ENCODE measurements at places on chromosomes 5 and 9. TPM values are rescaled to one million over a fixed set of nuclear protein-coding genes. Genes with fewer than 3 reads are reported as not detected.

DNA sequence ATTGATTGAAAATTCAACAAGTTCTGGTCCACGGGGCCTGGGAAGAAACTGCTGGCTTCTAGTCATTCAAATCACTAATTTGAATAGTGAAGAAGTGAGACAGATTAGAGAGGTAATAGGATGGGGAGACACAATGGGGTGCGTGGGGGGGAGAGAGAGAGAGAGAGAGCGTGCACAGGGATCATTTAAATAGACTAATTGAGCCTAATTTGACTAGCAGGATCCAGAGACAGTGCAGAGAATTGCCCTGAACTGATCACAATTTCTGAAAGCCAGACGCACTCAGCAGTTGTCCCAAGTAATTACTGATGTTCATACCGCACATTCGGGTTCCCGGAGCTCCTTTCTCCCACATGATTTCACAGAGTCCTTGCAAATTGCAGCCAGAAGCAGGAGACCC lies 50.3 kb upstream of the C5orf58 start:
- no peak for DNase-seq

GRCh38 chr9:133875131-133875530 lies 117.0 kb downstream of the VAV2 start:
- DNase-seq = no peak

DNA sequence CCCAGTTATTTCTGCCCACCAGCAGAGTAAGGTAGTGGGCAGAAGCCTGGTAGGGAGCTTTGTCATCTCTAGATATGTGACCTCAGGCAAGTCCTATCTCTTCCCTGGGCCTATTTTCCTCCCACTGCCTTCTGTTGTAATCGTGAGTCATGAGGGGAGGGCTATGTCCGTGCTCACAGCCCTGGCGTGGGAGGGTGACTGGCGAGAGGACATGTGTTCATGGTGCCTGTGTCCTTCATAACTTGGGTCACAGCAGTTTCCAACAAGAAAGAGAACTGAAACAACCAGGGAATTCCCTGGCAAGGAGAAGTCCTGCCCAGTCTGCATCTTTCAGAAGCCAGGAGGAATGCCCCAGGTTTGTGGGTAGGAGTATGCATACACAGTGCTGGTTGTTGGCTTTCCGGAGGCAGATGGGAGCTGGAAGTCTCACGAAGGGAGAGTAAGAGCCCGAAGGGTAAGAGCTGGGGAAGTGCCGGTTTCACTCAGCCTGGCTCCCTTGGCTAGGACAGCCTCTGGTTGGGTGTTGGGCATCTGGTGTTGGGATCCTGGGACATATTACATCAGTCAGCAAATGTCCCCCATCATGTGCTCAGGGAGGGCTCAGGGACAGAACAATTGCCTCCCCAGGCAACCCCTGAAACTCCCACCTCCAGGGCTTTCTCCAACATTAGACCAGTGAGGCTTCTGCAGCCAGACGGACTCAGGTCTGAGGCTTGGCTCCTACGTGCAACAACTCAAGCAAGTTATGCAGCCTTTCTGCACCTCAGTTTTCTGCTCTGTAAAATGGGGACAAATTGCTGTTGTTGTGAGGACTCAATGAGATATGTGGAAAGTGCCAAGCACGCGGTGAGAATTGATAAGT lies 4.3 kb upstream of the TIFAB start:
- DNase-seq = no peak

DNA sequence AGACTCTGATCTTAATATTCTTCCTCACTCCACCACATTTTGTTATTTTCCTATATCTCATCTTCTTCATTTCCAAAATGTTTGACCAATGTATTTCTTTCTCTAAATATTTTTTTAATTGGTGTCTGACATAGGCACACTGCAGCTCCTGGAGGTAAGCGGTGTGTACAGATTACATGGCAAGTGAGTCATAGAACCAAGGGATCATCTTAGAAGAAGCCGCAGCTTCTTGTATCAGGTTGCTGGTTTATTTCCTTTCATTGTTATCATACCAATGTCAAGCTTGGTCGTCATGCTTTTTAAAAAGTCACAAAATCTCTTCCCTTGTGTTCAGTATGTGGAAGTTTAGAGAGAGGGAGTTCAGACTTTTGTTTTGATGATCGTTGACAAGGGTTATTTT lies 526.1 kb upstream of the CDH18 start:
- no peak for DNase-seq

DNA sequence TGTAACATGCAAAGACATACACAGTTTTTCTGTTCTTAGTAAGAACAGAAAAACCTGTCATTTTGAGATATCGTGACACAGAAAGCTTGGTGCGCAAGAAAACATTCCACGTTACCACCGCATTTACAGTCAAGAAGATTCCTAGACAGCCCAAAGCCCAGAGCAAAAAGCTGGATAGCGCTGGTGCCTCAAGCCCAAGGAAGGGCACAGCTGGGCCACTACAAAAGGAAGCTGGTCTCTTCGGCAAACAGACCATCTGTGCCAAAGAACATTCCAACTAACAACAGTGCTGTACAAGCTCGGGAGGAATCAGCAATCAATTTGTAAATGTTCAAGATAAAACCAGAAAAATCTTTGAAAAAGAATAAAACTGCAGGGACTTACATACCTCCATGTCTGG lies 31.0 kb downstream of the PSMB7 start:
- no peak for DNase-seq

DNA sequence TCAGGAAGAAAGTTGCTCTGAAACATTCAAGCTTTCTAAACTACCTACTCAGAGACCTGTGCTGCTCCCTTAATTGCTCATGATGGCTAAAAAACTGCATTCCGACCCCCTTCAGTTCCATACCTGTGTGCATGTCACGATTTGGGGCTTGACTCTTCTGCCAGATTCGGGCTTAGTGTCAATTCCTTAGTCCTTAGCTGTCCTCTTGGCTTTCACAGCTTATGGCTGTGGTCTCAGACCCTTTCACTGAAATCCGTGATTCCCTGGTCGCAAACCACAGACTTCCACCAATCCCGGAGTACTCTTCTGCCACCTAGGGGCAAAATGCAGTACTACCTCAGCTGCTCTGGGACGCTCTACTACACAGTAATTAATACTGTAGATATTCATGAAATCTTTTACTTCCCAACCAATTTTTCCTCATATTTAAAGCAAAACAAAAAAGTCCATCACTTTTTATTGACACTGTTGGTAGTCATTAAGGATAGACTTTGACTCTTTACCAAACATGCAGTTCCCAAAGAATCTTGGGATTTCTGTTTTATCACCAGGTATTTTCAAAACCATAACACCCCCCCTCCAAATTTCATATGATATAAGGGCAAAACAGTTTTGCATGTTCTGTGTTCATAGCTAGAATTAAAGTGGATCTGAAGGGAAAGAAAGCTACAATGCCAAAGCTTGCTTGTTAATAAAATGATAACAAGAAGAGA lies 617.4 kb downstream of the SLCO4C1 start:
- DNase-seq = peak; percentile 34

DNA sequence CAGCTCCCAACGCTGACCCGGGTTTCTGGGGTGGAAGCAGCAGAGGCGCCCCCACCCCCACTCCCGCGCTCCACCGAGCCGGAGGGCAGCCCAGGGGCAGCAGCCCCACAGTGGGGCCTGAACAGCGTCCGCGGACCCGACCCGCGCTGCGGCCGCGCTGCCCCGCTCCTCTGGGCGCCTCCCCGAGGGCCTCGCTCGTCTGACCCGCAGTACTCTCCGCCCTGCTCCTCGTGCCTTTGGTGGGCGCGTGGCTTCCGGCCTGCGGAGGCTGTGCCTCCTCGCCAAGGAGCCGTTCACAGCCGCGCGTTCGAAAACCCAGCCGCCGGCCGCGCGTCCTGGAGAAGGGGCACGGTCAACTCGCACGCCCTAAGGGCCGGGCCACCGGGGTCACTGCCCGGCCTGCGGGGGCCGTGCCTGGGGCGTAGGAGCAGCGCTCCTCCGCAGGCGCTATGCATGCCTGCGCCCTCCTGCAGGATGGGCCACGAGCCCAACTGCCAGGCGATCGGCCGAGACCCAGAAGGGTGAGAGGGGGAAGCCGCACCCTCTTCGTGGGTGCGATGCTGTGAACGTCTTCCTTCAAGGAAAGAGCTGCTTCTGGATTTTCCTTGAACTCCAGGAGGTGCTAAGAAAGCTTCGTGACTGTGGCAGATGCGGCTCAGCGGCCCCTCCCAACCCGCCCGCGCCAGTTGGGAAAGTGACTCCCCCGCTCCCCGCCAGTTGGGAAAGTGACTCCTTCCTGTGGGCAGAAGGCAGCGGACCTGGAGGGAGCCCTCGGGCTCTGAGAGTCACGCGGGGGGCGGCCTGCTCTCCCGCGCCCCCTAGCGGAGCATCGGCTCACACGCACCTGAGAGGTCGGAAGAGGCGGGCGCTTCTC lies 82.7 kb downstream of the HSD17B3 start:
- DNase-seq = no peak

DNA sequence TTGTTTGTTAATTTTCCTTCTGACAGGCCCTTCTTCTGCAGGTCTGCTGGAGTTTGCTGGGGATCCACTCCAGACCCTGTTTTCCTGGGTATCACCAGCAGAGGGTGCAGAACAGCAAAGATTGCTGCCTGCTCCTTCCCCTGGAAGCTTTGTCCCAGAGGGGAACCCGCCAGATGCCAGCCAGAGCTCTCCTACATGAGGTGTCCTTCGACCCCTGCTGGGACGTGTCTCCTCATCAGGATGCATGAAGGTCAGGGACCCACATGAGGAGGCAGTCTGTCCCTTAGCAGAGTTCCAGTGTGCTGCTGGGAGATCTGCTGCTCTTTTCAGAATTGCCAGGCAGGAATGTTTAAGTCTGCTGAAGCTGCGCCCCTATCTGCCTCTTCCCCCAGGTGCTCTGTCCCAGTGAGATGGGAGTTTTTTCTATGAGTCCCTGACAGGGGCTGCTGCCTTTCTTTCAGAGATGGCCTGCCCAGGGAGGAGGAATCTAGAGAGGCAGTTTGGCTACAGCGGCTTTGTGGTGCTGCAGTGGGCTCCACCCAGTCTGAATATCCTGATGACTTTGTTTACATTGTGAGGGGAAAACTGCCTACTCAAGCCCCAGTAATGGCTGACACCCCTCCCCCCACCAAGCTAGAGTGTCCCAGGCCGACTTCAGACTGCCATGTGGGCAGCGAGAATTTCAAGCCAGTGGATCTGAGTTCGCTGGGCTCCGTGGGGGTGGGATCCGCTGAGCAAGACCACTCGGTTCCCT lies 772.0 kb upstream of the FAM174A start:
- no peak for DNase-seq

DNA sequence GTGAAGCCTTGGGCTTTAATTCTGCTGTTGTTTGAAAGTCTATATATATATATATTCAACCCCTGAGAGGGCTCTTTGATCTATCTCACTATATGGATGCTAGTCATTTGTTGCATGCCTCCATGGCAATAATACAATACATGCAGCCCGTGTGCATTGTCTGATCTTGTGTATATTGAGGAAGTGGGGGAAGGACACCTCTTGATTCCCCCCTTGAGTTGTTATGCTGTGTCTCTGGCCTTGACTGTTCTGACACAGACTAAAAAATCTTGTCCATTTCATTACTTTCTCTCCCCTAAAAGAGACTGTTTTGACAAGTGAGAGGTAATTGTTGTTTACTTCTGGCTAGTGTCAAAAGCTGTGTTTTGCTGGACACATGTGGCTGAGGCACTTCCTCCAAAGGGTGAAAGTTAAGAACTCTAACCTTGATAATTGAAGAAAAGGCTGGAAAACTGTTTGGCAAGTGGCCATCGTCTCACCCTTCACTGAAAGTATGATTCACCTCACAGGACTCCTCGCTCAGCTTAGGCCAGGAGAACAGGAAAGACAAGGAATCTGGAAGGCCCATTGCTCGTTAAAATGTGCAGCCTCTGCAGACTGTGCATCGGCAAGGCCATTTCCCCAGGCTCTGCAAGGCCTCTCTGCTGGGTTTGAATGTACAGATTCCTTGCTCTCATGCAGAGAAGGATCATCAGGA lies 304.0 kb downstream of the PRELID2 start:
- no peak for DNase-seq

- DNase-seq = no peak
Measured at GRCh38 chr9:28456861-28457260, 883.6 kb upstream of the C9orf72 start.

DNA sequence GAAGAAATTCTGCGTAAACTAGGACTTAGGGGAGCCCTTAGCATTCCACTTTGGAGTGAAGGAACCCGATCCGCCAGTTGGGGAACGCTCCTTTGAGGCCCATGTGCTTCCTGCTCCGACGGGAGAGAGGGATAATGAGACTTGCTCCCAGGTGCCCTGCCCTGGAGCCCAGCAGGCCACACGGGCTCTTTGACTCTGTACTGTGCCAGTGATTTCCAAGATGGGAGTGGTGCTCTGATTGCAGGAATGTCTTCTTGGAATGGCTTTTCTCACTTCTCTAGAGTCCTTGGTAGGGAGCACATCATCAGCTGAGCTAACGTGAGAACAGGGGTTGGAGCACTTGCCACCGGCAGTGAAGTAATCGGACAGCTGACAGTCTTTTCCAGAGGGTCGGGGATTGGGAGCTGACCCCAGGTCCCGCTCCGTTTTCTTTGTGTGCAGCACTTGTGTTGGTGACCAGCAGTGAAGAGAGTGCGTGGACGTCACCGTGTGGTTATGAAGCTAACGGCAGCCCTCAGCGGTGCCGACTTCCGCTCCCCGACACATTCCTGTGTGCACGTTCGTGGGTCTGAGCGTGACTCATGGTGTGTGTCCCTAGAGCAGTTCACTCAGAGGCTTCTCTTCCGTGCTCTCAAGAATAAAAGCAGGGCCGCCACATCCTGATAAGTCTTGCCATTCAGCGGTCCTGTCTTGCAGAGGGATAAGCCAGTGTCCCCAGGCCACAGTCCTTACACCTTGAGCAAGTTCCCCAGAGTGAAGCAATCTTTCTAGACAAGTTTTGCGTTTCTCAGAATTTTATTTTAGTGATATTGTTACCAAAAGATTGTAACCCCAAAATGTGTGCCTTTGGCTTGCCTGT lies 25.6 kb downstream of the ABL1 start:
- DNase-seq = no peak

GRCh38 chr5:132008163-132008473 lies 3.3 kb downstream of the ACSL6 start:
- DNase-seq = no peak

DNA sequence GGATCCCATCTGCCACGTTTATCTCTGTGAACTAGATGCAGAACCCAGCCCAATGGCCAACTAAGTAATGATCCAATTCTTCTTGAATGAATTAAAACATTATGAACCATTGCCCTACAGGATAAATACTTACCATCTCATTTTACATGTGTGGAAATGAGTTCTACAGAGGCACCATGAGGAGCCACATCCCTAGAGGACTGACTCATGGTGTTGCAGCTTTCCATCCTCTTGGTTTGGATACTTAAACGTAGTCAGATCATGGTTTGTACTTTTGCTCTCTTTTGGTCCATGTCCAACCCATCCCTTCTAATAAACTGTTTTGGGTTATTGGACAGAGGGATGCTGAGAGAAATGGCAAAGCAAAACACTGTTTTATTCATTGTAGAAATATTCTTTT lies 484.8 kb downstream of the EBF1 start:
- DNase-seq = no peak

- no peak for DNase-seq
Measured at GRCh38 chr5:6483880-6484382, 35.3 kb downstream of the UBE2QL1 start.

- DNase-seq = no peak
Measured at GRCh38 chr9:110947491-110948044, 90.7 kb downstream of the LPAR1 start.

Gene CAMSAP1
- polyA plus RNA-seq = 22.5 TPM

Gene RIC1
- 27.6 TPM for polyA plus RNA-seq

All from left renal cortex interstitium (tissue), 4 donors.